ENCODE measurements at places on chromosomes 7 and 10. TPM values are rescaled to one million over a fixed set of nuclear protein-coding genes. Genes with fewer than 3 reads are reported as not detected.
A peak's percentile ranks its signal among the peaks of the same experiment; 100 is the strongest.

GRCh38 chr7:65809982-65810288 lies 62.9 kb upstream of the VKORC1L1 start:
- no peak for DNase-seq
- H3K27me3 ChIP-seq = no peaks in the 10 kb centered on the region
- H3K27ac ChIP-seq = no peak overlapping the region
- no peaks in the 10 kb centered on the region for H3K36me3 ChIP-seq
- no peak overlapping the region for H3K4me3 ChIP-seq

DNA sequence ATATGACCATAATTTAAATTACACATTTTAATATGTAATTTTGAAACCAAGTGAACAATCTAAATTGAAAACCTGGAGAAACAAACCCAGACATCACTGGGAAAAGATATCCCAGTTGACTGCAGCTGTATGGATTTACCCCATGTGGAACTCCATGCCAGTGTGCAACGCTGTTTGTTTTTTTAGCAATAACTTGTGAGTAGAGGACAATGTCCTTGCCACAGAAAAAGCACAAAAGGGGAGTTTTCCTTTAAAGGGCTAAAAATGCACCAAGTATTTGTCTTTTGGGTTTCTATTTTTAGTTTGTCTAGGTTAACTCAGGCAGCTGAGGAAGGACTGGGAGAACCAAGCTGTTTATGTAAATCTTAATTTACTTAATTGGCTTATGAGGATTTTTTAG lies 15.1 kb upstream of the COL17A1 start:
- H3K36me3 ChIP-seq = no peaks in the 10 kb centered on the region
- DNase-seq = no peak
- H3K4me1 ChIP-seq = no peaks in the 10 kb centered on the region
- H3K27ac ChIP-seq = no peak overlapping the region

- H3K27me3 ChIP-seq = no peaks in the 10 kb centered on the region
- no peak overlapping the region for H3K4me3 ChIP-seq
Measured at GRCh38 chr7:105829681-105830322, 46.6 kb downstream of the ATXN7L1 start.

- peaks cover 13% of the 10 kb centered on the region for H3K4me1 ChIP-seq
- H3K4me3 ChIP-seq = no peak overlapping the region
- H3K27me3 ChIP-seq = no peaks in the 10 kb centered on the region
- H3K36me3 ChIP-seq = no peaks in the 10 kb centered on the region
- no peak for DNase-seq
Measured at GRCh38 chr10:28822719-28823464, 145.6 kb downstream of the BAMBI start.

DNA sequence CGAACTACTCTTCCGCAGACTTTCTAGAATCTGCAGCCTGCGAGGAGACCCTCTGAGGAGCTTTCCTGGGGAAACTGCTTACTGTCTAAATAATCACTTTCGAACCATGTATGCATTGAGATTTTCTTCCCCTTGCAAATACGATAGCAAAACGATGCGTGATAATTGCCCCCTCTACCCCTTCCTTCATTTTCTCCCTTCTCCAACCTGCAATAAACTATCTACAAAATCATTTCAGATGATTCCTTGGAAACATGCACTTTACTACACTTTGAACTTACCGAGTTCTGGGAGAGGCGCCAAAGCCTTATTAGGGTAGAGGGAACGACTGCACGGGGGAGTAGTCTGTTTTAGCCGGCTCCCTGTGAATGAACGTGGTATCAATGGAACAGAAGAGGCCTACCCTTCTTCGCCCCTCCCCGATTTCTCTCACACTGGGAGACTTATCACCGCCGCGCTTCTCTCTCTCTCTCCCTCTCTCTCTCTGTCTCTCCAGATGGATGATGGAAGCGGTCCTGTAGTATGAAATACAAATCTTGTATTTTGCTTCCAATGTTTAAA lies at the start of gene FGFBP3:
TSS of gene FGFBP3 (minus strand) at position 370 of the 561 bp plus-strand sequence. CDS start 517 bp downstream, outside the sequence.
- H3K27me3 ChIP-seq = no peaks in the 10 kb centered on the region
- peak within 1 kb of the TSS; percentile 22 for H3K27ac ChIP-seq
- peak within 1 kb of the TSS; percentile 94 for H3K4me3 ChIP-seq
- peak; percentile 56 for DNase-seq
- peaks cover 8% of the 10 kb centered on the region for H3K4me1 ChIP-seq

GRCh38 chr10:12195281-12195602 lies 449 bp downstream of the NUDT5 start:
- no peaks in the 10 kb centered on the region for H3K36me3 ChIP-seq
- no peaks in the 10 kb centered on the region for H3K27me3 ChIP-seq
- peak overlapping the region; percentile 98 for H3K27ac ChIP-seq
- DNase-seq = no peak

DNA sequence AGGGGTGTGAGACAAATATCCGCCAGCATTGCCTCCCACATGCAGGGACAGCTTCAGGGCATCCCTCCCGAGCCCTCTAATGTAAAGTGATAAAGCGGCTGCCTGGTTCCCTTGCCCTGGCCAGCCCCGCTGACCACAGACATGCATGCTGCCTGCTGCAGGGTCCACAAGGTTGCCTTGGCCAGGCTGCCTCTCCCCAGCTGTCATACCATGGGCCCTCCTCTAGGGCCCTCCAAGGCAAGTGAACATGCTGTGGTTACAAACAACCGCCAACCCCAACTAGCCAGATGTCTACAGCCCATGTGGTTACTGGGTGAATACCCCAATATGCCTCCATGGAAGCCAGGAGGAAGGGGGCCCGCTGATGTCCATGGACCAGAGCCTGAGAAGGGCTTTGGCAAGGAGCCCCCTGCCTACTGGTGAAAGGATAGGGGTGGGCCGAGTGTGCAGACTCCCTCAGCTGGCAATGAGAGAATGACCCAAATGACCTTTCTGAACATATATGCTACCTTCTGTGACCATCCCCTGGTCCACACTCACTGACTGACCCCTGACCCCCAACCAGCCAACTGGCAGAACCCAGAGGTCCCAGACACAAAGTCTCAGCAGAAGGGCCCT lies 37.4 kb downstream of the GRID1 start:
- H3K4me1 ChIP-seq = no peaks in the 10 kb centered on the region
- H3K27me3 ChIP-seq = peaks cover 21% of the 10 kb centered on the region
- no peak overlapping the region for H3K27ac ChIP-seq
- H3K36me3 ChIP-seq = no peaks in the 10 kb centered on the region

DNA sequence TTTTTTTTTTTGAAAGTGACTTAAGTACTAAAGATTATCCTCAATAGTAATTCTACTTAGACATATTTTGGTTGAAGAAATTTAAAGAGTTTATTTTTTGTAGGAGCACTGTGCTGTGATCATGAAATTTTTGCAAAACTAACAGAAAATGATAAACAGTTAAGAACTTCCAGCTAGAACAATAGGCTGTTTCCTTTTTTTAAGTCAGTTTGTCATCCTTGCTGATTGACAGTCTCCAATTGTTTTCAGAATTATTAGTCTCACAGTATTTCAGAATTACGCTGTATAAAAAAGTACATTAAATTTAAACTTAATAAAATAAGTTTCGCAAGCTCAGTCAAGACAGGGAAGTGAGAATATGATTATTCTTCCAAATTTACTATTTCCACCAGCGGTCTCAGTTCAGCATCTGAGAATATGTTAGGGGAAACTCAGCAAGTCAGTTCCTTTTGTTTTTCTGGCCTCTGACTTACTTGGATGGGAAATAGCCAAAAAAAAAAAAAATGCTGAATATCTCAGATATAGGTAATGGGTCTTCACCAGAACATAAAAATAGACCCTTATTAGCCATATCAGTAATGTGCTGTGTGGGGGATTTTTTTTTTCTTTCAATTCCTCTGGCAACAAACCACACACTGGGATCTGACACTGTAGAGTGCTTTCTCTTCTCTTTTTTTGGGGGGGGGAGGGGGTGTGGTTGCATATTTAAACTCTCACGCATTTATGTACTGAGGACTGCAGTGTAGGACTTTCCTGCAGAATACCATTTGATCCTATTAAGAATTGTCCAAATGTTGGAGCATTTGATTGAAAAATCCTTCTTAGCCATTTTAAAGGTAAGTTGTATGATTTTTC lies at the start of gene CD36:
TSS of gene CD36 (plus strand) at position 732 of the 855 bp plus-strand sequence. CDS start 8,099 bp downstream, outside the sequence.
- H3K27ac ChIP-seq = no peak within 1 kb of the TSS
- no peaks in the 10 kb centered on the region for H3K36me3 ChIP-seq
- H3K4me1 ChIP-seq = no peaks in the 10 kb centered on the region
- no peak within 1 kb of the TSS for H3K4me3 ChIP-seq
- DNase-seq = no peak

DNA sequence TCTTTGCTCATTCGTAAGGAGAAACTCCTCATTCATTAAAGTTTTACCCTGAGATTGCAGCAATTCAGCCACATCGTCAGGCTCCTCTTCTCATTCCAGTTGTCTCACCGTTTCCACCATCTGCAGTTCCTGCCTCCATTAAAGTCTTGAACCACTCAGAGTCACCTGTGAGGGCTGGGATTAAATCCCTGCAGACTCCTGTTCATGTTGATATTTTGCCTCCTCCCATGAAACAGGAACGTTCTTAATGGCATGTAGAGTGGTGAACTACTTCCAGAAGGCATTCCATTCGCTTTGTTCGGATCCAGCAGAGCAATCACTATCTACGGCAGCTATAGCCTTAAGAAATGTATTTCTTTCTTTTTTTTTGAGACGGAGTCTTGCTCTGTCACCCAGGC lies 96.5 kb upstream of the FAM20C start:
- peaks cover 4% of the 10 kb centered on the region for H3K4me1 ChIP-seq
- H3K27ac ChIP-seq = no peak overlapping the region
- DNase-seq = no peak
- H3K36me3 ChIP-seq = no peaks in the 10 kb centered on the region
- no peak overlapping the region for H3K4me3 ChIP-seq

DNA sequence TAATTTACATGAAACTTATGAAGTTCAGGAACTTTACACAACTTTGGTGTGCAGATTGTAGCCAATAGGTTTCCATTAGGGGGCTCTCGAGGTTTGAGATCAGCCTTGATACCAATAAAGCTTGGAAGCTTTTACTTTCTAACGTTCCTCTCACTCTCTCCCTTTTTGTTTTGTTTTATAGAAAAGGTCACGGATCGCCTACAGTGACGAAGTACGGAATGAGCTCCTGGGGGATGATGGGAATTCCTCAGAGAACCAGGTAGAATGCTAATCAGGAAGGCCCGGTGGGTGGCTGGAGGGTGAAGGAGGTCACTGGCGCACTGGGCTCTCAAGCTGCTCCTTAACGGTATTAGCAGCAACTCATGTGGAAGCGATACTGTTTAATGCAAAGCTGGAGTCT lies 79.9 kb downstream of the VTI1A start:
- no peak for DNase-seq
- H3K27me3 ChIP-seq = no peaks in the 10 kb centered on the region
- no peak overlapping the region for H3K4me3 ChIP-seq

GRCh38 chr7:73454424-73454823 lies 20.8 kb downstream of the FZD9 start:
- DNase-seq = no peak
- H3K27me3 ChIP-seq = no peaks in the 10 kb centered on the region
- no peak overlapping the region for H3K27ac ChIP-seq
- no peaks in the 10 kb centered on the region for H3K4me1 ChIP-seq
- no peak overlapping the region for H3K4me3 ChIP-seq

DNA sequence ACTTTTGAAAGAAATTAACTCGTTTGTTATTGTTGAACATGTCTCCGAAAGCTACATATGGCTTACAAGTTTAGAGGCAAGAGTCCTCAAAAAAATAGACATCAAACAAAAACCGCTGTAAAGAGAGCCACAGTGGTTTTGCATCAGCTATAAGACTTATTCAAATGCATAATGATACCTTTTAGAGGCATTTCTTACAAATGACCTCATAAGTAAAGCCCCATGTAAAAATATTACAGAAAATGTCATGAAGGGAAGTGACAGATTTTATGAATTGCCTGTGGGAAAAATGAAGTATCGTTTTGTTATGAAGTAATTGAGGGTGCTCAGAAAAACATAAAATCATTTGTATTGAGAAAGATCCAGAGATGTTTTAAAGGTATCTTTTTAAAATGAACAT lies 598.0 kb downstream of the NXPH1 start:
- no peaks in the 10 kb centered on the region for H3K27me3 ChIP-seq
- H3K4me1 ChIP-seq = no peaks in the 10 kb centered on the region
- DNase-seq = no peak

GRCh38 chr10:61795551-61795950 lies 105.9 kb upstream of the ARID5B start:
- no peak overlapping the region for H3K4me3 ChIP-seq
- H3K4me1 ChIP-seq = no peaks in the 10 kb centered on the region
- no peaks in the 10 kb centered on the region for H3K36me3 ChIP-seq
- H3K27ac ChIP-seq = no peak overlapping the region
- no peaks in the 10 kb centered on the region for H3K27me3 ChIP-seq

- H3K27me3 ChIP-seq = no peaks in the 10 kb centered on the region
- no peaks in the 10 kb centered on the region for H3K4me1 ChIP-seq
- no peaks in the 10 kb centered on the region for H3K36me3 ChIP-seq
- H3K4me3 ChIP-seq = no peak overlapping the region
- no peak overlapping the region for H3K27ac ChIP-seq
Measured at GRCh38 chr10:110286841-110287240, 17.9 kb downstream of the SMNDC1 start.

GRCh38 chr10:9243941-9244411 lies 1189.5 kb downstream of the GATA3 start:
- no peak for DNase-seq
- no peaks in the 10 kb centered on the region for H3K27me3 ChIP-seq
- H3K27ac ChIP-seq = no peak overlapping the region
- no peak overlapping the region for H3K4me3 ChIP-seq
- no peaks in the 10 kb centered on the region for H3K4me1 ChIP-seq
- no peaks in the 10 kb centered on the region for H3K36me3 ChIP-seq

DNA sequence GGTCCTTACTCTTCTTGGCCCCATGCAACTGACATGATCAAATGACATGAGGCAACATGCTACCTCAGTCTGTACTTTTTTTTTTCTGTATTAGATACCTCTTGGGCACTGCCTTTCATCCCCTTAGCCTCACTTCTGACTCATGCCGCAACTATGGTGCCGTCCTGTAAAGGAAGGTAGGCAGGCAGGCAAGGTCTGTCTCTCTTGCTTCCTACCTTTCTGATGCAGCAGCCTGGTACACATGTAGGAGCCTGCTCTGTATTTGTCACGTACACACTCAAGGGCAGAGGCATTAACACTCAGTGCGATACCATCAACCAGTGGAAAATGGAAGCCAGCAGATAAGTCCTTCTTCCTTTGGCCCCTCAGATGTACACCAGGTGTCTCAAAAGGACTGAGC lies 146.7 kb downstream of the ATE1 start:
- H3K4me3 ChIP-seq = no peak overlapping the region
- no peaks in the 10 kb centered on the region for H3K4me1 ChIP-seq
- H3K36me3 ChIP-seq = no peaks in the 10 kb centered on the region
- no peak overlapping the region for H3K27ac ChIP-seq
- H3K27me3 ChIP-seq = no peaks in the 10 kb centered on the region
- DNase-seq = peak; percentile 13

- H3K4me1 ChIP-seq = peaks cover 8% of the 10 kb centered on the region
- DNase-seq = no peak
- no peaks in the 10 kb centered on the region for H3K27me3 ChIP-seq
- H3K36me3 ChIP-seq = no peaks in the 10 kb centered on the region
- H3K27ac ChIP-seq = no peak overlapping the region
Measured at GRCh38 chr7:112081778-112082177, 124.4 kb downstream of the DOCK4 start.

SPDYE6 gene
- total RNA-seq = not detected

DDC gene
- total RNA-seq = 56.1 TPM

CDHR1 gene
- 0.24 TPM for total RNA-seq

TRIM73 gene
- 0.72 TPM for total RNA-seq

PTF1A gene
- not detected for total RNA-seq

TRIM50 gene
- total RNA-seq = 9.8 TPM

HTR5A gene
- total RNA-seq = not detected

PILRA gene
- 2.2 TPM for total RNA-seq

MSS51 gene
- total RNA-seq = 1.2 TPM

LLCFC1 gene
- not detected for total RNA-seq
